Astrocyte of the cerebellum (primary cell): ENCODE measurements at places on chromosomes 2 and 18.

DNA sequence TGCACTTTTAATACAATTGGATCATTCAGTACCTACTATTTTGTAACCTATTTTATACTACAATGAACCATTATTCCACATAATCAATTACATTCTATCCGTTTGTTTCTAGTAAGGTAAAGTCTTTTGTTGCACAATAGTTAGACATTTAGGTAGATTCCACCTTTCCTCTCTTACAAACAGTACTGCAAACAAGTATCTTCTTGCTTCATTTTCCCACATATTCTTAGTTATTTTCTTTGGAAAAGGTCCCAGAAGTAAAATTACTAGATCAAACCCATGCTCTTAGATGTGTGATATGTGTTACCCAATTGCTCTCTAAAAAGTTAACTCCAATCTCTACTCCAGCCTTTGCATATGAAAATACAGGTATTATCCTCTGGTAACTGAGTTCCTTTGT lies 49.6 kb downstream of the SPIRE1 start:
- DNase-seq = no peak

DNA sequence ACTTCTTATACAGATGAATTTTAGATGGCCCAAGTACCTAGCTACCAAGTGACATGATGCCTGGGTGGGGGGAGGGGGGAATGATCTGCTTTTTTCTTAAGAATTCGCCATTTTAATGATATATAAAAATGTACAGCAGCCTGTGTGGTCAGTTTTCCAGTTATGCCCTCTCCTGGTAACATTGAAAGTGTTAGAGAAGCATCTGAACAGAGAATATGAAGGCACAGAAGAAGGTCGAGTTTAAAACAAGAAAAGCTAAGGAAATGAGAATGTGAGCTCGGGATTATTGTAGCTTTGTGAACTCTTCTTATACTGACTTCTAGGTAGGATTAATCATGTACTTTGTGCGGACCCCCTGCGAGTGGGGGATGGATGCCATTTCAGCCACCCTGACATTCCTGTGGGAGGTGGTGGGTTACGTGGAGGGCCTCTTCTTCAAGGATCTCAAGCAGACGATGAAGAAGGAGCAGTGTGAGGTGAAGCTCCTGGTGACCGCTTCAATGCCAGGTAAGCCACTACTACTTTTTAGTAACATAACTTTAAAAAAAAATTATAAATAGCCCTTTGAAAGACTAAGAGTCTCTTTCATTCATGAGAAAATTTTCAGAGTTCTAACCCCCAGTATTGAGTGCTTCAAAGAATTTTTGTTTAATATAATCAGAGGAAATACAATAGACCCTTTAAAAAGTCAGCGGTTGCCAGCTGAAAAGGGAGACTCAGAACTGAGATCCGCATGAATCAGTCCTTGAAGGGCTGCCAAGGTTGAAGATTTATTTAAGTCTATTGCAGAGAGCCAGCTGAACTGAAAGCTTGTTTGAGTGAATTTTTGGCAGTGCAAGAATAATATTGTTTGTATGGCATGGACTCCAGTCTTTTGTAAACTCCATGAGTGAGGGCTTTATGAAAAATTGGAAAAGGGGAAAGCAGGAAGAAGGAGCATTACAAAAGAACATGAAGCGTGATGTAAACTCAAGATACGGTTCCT lies 68.6 kb upstream of the RPE start:
- peak; percentile 96 for DNase-seq

DNA sequence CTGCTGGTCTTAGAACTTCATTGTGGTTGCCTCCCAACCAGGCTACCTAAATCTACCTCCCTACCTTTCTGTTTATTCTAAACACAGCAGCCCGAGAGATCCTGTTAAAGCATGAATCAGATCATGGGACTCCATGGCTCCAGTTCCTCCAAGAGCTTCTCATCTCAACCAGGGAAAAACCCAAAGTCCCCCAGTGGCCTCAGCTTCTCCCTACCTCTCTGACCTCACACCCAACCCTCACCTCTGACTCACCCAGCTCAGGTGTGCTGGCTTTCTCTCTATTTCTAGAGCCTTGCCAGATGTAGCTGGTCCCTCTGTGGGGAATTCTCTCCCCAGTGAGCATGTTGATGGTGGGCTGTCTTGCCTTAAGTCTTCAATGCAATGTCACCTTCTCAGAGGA lies 93.8 kb upstream of the COPS8 start:
- DNase-seq = no peak

DNA sequence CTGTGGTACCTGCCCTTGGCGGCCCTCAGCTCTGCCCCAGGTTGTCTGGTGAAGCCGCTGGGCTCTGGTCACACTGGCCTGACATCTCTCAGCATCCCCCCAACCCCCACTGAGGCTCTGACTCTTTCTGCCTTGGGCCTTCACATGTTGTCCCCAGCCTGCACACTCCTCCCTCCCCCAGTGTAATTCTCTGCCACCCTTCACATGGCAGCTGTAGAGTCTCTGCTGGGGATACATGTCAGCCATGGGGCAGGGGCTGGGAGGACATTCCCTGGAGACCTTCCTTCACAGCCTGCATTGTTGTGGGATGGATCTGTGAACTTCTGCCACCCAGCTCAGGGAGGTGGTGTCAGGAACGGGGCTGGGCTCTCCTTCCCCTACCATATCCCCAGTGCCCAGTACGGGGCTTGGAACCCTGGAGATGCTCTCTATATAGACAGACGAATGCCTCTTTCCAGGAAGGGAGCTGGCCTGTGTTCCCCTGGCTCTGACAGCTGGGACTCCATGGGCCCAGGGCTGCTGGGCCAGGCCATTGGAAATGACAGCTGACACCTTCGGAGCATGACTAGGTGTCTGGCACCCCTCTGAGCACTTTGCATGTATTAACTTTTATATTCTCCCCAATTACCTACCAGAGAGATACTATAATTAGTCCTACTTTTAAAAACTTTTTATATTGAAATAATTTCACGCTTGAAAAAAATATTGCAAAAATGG lies 151.5 kb downstream of the INHBB start:
- no peak for DNase-seq

DNA sequence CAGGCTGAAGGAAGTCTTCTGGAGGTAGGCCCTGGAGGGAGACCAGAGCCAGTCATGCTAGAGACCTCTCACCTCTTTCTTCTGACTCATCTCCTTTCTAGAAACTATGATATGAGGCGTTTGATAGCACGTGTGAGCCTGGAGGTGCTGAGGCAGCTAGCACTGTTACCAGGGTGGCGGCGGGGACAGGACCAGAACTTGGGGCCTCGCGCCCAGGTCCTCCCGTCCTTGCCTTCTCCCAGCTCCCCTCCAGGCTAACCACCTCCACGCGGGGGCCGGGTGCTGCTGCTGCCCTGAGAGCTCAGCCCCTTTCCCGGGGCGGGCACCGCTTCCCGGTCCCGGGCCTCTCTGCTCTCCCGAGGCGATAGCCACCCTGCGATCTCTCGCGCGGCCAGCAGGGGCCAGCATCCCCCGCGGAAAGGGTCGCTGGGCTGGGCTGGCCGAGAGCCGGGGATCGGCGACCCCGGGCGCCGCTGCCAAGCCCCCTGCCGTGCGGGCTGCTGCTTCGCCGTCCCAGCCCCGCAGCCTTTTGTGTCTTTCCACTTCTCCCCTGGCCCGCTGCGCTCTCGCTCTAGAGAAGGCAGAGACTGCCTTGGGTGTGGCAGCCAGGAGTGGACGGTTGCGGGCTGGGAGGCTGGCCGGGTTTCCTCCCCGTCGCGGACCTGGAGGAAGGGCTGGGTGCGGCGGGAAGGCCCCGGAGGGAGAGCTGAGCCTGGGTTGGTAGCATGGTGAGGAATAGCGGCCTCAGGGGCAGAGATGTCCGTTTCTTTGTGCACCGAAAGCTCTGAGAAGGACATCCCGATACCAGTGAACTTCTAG lies 49.1 kb downstream of the TMEM17 start:
- no peak for DNase-seq

DNA sequence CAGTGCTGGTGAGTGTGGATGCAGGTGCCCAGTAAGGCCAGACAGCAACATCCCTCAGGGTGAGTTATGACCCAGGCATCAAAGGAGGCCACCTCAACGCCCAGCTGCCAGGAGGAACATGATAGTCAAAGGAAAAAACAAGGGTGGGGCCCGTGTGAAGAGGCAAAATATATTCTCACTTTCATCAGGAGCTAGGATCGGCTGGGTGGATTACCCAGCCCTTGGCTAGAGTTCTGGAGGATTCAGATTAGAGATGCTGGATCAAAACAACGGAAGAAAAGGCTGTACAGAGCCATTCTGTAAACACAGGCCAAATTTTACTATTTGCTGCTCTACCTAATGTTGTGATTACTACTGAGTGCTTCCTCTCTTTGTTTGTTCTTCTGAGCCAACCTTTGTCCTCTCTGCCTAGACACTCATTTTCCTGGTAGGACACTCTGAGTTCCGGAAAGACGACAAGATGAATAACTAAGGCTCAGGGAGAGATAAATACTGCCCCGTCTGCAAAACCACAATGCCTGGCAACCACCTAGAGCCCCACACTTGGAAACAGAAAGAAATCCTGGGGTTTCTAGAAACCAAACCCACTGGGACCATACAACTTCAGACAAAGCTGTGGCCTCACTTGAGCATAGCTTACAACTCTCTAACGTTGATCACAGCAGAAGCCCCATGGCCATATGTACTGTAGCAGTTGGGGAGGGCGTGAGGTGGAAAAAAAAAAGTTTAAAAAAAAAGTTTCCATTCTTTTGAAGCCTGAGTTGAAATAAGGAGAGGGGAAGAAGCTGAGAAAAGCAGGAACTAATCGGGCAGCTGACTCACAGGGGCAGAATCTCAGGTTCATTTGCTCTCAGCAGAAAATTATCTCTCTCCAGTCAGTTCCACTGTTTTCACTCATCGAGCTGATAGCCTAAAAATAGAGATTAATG lies 17.8 kb upstream of the PMAIP1 start:
- DNase-seq = peak; percentile 80

DNA sequence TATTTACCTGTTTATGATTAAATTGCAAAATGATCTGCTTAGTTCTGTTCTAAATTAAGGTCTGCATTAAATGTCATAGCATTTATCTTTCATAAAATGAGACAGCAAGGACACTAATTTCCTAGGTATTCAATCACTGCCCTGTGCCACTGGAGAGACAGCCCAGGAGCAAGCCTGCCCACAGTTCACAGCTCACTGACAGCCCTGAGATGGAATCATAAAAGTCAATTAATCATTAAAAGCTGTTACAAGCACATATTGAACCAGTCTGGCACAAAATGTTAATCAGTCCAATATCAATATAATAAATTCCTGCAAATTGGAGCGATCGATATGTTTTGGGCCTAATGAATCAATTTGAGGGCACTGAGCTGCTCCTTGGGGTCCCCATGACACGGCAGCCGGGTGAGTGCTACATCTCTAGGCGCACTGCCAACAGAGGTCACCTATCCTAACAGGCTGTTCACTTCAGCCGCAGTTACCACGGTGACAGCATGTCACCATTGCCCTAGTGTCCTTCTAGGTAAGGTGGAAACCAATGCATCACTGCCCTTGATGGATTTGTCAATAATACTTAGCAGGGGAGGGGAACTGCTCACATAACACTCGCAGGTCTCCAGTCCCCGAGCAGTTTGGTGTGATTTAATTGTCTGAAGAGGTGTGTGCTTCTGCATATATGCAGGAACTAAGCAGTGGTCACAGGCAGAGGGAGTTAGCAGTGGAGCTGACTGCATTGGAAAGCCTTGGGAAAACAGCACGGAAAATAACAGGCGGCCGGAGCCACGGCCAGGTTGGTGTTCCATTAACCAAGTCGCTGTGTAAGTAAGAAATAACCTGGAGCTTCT lies 47.3 kb downstream of the POU3F3 start:
- no peak for DNase-seq

DNA sequence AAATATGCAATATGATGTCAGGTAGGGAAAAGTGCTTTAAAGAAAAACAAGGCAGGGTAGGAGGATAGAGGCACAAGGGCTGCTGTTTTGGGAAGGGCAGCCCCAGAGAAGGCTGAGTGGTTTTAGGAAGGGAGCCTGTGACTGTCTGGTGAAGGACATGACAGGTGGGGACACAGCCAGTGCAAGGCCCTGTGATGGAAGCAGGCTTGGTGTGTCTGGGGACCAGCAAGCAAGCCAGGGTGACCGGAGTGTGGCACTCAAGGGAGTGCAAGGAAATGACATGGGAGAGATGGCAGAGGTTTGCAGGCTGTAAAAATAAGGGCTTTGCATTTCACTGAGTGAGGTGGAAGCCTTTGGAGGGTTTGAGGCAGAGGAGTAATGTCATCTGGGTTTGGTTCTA lies 62.0 kb downstream of the LTBP1 start:
- no peak for DNase-seq

- no peak for DNase-seq
These were observed 3.9 kb upstream of the ETAA1 start for GRCh38 chr2:67393237-67393636.

DNA sequence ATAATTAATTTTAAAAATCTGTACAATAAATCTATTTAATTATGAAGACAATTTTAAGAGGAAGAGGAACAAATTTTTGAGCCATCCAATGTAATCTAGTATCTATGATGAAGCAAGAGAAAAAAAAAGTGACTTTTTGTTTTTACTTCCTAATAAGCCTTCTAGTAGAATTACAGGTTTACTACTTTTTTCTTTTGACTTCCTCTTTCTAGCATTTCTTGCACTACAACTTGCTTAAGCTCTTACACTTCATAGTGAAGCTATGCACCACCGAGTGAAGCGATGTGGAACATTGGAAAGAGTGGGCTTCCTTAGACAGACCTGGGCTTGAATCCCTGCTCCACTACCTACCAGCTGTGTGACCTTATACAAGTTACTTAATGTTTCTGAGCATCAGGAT lies 2.1 kb downstream of the SERPINB2 start:
- DNase-seq = no peak

DNA sequence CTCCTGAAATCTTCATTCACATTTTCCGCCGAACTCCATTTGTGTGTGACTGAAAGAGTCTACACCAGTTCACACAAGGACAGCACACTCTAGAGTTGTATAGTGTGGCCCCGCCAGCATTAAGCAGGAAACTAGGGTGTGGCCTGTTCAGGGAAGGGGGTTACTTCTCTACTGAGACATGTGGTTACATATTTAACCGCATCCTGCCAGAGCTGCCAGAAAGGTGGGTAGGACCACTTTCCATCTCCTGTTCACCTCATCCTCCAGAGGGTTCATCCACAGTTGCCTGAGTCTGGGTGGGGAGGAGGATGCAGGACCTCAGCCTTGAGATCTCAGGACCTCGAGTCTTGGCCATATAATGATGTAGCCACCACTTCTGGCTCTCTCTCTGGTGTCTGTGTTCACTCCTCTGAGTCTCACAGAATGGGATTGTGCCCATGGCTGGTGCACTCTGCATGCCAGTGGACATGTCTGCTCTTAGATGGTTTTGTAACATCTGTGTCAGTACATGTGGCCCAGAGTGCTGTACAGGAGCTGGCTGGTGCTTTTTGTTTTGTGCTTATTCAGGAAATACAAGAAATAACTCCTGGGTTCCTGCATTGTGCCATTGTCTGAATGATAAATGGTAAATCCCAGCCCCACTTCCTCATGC lies 7.7 kb upstream of the SP140L start:
- DNase-seq = no peak

DNA sequence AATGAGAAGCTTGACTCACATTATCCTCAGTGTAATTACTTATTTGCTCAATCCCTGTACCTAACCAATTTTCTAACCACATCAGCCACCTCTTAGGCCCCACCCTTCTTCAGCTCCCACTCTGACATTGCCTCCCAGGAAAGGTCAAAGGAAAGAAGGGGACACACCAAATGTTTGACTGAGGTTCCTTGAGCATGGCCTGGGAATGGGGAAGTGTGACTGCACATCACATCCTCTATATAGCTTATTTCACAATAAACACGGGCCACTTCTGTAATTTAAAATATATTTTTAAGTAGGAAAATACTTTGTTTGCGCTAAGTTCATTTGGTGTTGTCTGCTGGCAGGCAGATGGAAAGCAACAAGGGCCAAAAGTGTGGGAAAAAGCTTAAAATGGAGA lies 3.0 kb upstream of the FIGLA start:
- no peak for DNase-seq

GRCh38 chr2:30230497-30231211 lies 680 bp upstream of the LBH start:
- DNase-seq = no peak
